ENCODE measurements at places on chromosomes 4 and X.

- no peak for DNase-seq
Observed at GRCh38 chr4:153186046-153186728, 18.1 kb upstream of the TRIM2 start.

DNA sequence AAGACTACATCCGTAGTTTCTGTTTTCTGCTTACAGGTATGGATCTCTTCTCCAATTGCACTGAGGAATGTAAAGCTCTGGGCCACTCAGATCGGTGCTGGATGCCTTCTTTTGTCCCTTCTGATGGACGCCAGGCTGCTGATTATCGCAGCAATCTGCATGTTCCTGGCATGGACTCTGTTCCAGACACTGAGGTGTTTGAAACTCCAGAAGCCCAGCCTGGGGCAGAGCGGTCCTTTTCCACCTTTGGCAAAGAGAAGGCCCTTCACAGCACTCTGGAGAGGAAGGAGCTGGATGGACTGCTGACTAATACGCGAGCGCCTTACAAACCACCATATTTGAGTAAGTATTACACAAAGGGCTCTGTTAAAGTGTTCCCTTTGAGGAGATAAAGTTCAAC, 13.8 kb downstream of the PCDH10 start:
- DNase-seq: no peak

DNA sequence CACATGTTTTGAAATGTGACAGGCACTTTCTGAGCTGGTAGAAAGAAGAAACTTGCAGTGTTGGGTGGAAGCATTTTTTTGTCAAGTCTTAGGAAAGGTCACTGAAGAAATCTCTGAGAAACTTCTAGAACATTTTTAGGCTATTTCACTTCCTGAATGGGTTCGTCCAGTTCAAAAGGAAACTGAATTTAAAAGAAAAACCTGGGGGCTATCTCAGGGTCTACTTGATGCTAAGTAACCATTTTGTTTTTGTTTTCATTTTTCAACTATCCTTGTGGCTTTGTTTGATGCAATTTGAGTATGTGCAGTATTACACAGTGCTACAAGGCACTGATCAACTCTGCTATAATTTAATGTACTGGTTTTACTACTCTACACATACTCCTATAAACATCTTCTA, 34.0 kb upstream of the AMOT start:
- DNase-seq: no peak

DNA sequence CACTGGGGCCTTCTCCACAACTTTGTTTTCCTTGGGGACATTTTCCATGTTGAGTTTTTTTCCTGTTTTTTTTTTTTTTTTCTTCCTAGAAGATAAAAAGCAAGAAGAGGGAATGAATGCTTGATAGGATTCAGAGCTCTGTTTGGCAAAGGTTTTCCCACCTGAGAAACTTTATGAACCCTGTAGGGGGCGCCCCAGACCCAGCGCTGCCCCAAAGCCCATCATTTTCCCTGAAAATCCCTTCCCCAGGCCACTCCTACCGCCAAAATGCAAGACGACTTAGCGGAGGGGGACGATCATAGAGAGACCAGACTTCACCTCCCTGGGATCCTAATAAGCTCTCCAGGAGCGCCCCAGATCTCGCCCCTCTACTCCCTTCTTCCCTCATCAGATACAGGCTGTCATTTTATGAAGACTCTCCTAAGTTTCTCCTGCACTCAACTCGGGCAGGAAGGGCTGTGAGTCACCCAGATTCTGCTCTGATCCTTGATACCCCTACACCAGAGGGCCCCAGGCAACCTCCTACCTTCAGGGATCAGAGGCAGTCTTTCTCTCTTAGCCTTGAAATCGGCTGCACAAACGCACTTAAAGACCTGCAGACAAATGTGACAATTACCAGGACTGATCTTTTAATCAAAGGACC, 1.4 kb downstream of the BEX5 start:
- DNase-seq: no peak

DNA sequence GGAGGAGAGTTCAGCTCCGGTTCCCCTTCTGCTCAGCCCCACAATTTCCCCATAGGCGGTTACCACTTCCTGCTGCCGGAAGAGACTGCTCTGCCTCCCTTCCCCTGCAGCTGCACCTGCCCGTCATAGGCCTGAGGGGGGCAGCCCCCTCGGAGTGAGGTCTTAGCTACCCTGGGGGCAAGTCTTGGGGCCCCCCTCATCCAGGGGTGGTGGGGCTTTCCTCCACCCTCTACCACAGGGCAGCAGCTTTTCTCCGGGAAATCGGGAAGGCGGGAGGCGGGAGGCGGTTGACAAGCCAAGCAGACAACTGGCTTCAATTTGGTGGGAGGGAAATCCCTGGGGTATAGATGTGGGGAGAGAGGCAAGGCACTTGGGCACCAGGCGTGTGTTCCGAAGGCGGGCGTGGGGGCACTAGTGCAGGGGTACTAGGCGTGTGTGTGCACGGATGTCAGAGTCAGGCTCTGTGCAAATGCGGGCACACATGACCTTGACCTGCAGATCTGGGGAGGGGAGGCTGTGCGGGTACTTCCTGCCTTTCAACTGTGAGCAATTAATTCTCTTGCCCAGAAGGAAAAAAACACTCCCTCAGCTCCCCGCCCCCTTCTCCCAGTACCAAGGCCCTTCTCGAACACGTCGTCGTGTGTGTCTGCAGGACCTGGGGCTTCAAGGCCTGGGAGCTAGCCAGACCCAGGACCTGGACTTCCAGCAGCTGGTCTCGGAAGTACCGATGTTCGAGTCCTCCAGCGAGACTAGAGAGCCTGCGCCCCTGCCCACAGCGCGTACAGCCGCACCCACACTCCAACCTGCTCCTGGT, 1.0 kb upstream of the ARHGAP4 start:
- DNase-seq: peak; percentile 54

- no peak for DNase-seq
Observed at GRCh38 chr4:114038762-114039387, 59.4 kb upstream of the ARSJ start.

GRCh38 chr4:188221090-188221489, 81.8 kb downstream of the TRIML1 start:
- DNase-seq: no peak
